ENCODE measurements at places on chromosomes 2 and 18.

DNA sequence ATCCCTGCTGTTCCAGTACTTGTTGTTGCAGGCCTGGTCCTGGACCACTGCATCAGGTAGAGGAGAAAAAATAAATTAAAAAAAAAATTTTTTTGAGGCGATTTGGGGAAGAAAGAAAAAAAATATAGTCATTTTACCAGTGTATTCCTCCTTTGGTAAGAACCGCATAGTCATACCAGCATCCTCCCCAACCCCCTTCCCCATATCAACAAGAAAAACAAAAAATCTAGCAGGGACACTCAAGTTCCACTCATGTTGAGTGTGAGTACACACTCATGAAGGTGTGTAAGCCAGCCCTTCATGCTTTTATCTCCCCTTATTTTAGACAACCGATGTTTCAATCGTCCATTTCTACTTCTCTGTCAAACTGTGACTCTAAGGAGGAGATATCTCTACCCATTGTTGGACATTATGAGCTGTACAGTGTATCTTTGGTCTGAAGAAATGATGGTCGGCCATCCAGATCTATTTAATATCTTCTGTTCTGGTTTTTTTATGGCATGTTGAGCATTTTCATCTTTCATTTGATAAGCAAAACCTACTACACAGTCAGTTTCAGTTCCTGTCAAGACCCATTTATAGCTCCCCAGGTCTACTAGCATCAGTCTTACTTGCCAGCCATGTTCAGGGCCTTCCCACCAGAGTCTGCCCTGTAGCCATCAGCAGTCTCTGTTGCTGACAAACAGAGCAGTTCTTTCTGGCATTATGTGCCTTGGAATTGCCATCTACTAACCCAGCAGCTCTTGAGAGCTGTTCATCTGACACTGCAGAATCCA lies 20.0 kb downstream of the ELP2 start:
- no peak for DNase-seq

DNA sequence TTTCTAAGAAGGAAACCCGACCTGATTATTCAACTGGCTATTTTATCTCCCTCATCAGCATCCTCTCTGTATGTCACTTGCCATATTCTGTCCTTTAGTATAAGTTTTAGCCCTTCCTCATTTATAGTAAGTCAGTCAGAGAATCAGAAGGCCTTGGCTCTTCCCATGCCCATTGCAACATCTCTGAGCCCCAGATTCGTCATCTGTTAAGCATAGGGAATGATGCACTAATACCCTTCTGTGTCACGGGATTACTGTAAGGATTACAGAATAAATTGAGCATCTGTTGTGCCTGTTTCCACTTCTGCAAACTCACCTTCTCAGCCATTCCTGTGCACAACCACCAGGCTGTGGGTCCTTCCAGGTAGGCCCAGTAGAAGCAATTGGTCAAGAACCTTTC lies 258.1 kb upstream of the RAB12 start:
- DNase-seq = peak; percentile 64

DNA sequence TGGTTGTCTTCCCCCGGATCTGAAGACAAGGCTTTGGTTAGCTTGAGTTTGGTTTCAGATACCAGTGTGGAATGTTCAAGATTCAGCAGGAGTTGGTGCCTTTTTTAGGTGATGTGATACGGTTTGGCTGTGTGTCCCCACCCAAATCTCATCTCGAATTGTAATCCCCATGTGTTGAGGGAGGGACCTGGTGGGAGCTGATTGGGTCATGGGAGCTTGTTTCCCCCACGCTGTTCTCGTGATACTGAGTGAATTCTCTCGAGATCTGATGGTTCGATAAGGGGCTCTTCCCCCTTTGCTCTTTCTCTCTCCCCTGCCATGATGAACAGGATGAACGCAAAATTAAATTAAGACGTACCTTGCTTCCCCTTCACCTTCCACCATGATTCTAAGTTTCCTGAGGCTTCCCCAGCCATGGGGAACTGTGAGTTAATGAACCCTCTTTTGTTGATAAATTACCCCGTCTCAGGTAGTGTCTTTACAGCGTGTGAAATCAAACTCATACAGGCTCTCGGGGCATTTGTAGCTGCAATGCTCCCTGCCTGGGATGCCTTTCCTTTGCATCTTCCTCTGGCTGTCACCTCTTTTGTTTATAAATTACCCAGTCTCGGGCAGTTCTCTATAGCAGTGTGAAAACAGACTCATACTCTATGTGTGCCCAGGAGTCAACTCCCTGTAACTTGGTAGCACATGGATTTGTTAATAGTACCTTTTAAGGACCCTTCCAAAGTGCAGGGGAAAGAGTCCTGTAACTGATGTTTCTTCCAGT lies 21.3 kb downstream of the PDCD1 start:
- no peak for DNase-seq

DNA sequence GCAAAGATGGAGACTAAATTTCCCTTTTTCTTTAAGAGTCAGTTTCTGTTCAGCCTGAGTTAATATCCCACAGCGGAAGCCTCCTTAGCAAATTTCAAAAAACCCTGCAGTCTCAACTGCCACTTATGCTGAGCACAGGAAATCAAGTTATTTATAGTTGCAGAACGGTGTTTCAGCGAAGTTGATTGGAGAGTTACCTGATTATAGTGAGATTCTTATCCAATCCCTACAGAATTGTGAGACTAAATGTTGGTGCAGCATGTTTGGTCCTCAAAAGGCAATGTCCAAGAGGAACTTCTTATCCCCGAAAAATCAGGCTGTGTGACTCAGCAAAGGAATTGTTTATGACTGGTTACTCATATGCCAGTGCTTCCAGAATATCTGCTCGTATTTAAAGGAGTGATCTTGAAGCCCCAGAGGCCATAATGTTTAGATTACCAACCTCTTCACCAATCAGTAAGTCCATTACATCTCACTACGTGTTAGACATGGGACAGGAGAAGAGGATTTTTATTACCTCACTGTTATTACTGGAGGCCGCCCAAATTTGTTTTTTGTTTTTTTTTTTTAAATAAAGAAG lies 67.9 kb downstream of the LRRFIP1 start:
- peak; percentile 83 for DNase-seq

- no peak for DNase-seq
Observed at GRCh38 chr18:27762054-27762453, 414.9 kb downstream of the CDH2 start.

DNA sequence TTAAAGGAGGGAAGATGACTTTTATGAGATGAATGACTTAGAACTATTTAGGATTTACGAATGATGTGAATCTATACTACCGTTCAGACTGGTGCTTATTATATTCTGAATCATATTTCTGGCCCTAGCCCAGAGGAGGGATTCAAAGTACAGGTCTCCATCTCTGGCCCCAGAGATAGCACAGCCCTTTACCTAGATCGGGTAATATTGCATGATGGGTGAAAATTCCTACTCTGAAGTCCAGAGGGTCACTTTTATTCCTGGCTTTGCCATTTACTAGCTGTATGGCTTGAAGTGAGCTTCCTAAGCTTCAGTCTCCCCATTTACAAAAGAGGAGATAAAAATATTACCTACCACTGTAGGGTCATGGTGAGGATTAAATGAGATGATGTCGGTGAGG lies 135.8 kb upstream of the OSR1 start:
- DNase-seq = no peak

DNA sequence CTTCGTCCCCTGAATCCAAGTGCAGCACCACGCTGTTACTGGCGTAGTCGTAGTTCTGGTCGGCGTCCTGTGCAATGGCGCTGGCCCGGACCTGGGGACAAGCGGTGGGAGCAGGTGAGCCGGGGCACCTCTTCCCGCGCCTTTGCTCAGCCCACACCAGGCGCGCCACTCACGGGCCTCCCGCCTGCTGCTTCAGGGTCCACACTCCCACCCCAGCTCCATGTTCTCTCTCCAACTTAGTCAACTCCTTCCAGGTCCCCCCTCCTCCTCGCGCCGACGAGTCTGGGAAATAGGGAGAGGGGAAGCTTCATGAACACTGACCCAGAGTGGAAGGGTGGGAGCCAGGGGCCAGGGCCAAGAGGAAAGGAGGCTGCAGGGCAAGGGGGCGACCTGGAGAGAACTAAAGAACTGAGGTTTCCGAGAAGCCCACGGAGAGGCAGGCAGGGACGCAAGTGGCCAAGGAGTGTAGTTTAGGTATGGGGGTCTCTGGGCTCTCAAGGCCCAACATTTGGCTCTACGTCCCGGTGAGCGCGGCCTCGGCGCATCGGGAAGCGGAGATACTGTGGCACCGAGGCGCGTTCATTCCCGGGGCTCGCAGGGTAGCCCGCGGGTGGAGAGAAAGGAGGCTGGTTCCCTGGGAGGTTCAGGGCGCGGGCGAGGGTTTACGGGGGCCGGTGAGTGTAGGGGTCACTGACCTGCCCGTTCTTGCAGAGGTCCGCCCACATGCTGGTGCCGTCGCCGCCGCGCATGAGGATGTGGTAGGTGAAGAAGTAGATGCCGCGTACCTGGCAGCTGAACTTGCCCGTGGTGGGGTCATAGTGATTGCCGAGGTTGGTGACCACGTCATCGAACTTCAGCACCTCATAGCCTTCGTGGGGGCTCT lies 1.4 kb downstream of the C1QL2 start:
- DNase-seq = no peak

GRCh38 chr2:25386971-25387875 lies 45.5 kb upstream of the DNMT3A start:
- DNase-seq = no peak

DNA sequence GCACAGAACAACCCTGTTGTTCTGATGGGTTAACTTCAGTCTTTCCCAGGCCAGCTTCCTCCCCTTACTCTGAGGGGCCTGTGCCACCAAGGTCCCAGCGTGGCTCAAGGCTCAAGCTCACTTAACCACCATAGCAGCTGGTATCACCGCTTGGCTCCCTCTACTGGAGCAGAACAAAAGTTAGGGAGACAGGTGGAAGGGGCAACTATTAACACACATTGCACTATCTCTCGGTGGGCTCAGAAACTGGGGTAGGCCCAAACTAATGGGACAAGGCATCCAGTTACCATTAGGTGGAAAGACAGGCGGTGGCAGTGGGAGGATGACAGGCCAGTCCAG lies 88.7 kb upstream of the ATL2 start:
- DNase-seq = no peak

GRCh38 chr2:214536625-214537024 lies 125.8 kb downstream of the VWC2L start:
- DNase-seq = no peak

DNA sequence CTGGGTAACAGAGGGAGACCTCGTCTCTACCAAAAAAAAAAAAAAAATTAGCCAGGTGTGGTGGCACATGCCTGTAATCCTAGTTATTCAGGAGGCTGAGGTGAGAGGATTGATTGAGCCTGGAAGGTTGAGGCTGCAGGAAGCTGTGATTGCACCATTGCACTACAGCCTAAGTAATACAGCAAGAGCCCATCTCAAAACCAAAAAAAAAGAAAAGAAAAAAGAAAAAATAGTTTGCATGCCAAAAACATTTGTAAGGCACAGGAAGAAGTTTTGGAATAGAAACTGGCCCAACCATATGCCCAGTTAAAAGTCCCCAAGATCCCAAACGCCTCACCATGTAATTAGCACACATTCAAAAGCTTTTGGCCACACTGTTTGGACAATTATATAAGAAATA lies 13.4 kb upstream of the ACOXL start:
- no peak for DNase-seq

DNA sequence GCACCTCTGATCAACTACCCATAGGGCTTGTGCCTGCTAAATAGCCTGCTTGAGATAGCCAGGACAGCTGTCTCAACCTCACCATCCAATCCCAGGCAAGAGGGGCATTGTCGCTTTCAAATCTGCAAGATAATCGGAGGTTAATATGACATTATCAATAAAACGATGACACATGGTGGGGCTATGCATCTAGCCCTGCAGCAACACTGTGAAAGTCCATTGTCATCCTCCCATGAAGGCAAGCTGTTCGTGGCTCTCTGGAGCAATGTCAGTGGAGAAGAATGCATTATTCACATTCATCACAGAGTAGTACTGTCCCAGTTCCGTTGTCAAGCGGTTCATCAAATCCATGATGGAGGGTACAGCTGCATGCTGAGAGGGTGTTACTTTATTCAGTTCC lies 18.9 kb upstream of the KLHL23 start:
- DNase-seq = no peak

DNA sequence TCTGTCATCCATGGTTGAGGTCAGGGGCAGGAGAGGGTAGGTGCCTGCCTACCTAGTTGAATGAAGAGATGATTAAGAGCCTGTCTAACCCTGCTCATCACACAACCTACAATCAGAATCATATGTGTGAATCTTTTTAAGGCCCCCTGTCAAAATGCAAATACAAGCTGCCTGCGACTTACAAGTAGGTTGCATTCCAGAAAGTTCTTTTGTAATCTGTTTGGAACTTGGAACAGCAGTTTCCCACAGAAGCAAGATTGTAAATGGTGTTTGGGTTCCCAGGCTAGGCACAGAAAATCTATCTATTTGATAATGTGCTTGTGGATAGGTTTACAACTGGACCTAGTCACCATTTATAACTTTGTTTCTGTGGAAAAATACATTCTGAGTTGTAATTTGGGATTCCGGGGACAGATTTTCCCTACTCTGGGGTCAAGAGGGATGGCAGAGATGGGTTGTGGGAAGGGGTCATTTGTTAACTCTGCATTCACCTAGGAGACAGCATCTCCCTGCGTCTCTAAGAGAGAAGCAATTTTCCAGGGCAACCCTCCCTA lies 4.4 kb downstream of the LIPG start:
- DNase-seq = peak; percentile 20

- no peak for DNase-seq
Observed at GRCh38 chr2:145777914-145778313, 1258.0 kb upstream of the ZEB2 start.

- DNase-seq = no peak
Observed at GRCh38 chr18:78138983-78139496, 840.6 kb upstream of the SALL3 start.

DNA sequence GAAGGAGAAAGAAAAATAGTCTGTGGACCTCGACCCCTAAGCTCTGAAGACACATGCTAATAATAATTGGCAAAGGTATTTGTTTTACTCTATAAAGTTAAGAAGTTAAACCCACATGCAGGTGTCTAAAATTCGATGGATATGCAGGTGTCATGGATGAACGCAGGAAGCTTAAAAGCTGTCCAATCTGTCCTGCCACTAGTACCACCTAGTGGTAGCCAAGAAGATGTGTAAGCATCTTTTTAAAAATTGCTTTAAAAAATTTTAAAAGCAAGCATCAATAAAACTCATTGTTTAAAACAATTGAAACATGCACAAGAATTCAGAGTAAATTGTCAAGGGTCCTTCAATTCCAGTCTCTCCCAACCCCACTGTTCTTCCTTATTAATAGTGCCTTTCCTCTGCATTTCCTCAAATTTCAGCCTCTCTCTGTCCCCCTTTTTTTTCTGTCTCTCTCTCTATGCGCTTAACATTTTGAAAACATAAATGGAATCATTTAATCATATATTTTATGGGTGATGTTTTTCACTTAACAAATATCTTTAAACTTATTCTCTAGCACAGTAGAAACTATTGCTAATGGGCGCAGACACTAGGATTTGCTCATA lies 30.6 kb upstream of the PPP3R1 start:
- DNase-seq = peak; percentile 52

- DNase-seq = peak; percentile 1
Observed at GRCh38 chr2:119066272-119066804, 92.2 kb downstream of the C1QL2 start.

GRCh38 chr2:226756131-226756530 lies 43.5 kb downstream of the IRS1 start:
- DNase-seq = peak; percentile 95
